ENCODE measurements at places on chromosomes 16 and 17.

DNA sequence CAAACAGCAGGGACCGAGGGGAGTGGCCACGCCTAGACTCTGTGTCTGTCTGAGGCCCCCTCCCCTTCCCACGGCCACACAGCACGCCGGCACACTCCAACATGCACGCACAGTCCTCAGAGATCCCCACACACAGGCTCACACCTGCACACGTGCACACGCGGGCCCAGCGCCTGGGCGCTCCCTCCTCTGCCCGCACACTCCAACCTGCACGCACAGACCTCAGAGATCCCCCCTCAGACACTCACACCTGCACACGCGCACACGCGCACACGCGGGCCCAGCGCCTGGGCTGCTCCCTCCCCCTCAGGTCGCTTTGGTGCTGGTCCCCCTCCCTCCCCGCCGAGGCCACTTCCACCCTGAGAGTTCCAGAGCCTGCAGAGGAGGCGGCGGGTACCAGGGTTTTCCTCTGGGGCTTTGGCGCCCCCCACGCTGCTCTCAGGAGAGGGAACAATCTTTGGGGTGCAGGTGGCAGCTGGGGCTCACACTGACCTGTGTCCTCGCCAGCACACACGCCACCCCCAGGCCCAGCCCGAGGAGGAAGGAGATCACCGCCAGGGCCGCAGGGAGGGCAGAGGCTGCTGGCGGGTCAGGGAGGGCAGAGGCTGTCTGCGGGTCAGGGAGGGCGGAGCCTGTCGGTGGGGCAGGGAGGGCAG lies 1.6 kb downstream of the CD7 start:
- DNase-seq, result no peak

- DNase-seq, result no peak
Observed at GRCh38 chr16:86042996-86043725, 144.2 kb downstream of the IRF8 start.

DNA sequence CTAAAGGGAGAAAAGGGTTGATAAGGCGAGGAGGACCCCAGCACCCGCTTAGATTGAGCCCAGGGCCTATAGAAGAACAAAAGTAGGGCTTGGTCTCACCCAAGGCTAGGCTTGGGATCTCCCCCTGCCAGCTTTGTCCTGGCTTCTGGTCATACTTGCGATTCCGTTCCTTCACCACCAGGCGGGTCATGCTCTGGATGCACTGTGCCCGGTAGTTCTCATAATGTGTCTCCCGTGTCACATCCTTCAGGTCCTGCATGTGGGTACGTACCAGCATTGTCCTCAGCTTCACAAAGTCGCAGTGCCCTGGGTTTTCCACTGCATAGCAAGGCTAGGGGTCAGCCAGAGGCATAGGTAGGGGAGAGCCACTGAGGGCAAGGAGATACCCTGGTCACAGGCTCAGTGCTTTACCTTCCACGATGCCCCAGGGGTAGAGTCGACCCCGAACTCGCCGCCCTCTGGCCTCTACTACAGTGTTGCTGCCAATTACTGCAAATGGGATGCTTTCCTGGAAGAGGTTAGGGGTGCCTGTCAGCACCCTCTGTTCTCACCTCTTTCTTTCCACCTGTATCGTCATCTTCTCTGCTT lies 6.5 kb upstream of the MTMR4 start:
- peak; percentile 40 for DNase-seq

DNA sequence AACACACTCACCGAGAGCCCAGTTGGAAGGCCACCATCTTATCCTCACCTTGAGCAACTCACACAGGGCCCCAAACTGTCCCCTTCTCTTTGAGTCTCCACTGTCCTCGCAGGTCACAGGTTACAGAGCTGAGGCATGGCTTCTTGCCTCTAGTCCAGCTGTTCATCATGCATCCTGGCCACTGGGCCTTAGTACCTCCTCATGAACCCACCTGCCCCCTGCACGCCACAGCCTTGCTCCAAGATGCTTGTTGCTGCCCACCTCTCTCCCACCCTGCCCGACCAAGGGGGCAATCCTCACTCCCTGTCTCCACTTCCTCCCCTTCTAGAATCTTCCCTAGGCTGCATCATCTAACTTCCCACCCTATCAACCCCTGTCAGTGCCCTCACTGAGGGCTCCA lies 17.1 kb downstream of the CDH5 start:
- no peak for DNase-seq

DNA sequence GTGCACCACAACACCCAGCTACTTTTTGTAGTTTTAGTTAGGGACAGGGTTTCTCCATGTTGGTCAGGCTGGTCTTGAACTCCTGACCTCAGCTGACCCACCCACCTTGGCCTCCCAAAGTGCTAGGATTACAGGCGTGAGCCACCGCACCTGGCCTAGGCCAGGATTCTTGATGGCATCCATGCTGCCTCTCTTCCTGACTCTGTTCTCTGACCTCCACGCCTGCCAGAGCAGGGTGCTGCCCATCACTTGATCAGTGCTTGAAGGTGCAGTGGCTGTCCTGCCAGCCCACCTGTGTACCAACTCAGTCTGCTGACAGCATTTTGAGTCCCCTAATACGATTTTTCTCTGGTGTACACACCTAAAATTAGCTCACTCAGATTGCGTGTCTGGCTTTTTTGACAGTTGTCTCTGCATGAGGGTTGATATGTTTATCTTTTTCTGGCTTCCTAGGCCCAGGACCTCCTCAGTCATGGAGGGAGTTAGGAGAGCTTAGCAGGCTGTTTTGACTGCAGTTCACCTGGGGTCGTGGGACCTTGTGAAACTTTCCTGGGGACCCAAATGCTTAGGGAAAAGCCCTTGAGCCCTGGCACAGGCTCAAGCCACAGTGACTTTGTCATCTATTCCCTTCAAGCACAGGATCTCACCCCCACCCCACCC lies 5.9 kb downstream of the HAS3 start:
- DNase-seq, result no peak

DNA sequence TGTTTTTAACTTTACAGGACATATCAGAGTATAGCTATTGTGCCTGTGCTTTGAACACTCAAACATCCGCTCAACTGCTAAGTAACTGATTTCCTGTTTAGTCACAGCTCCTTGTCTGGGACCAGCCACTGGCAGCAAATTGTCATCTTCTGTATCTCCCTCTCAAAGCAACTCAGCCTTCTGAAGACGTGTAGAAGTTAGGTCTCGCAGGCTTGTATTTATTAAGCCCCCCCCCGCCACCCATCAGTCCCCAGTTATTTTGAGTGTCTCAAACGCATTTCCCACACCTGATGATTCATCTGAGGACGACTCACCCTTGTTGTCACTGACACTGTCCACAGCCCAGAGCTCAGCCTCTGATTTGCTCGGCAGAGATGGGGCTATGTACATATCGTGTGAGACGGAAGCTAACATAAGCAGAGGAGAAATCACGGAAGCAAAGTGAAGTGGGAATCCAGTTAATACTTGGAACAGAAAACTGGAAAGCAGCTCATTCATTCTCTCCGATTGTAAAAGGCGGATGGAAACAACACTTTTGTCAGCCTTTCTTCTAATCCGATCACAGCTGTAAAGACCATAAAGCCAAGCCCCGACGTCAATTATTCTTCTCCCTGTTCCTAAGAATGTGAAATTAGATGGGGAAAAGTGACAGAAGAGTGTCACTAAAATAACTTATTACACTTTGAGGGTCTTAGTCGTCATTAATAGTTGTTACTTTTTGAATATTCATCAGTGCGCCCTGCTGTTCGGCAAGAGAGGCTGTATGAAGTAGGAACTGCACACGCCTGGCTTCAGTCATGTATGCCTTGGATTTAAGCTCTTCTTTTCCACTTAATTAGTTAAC lies 64.2 kb downstream of the PITPNC1 start:
- no peak for DNase-seq

DNA sequence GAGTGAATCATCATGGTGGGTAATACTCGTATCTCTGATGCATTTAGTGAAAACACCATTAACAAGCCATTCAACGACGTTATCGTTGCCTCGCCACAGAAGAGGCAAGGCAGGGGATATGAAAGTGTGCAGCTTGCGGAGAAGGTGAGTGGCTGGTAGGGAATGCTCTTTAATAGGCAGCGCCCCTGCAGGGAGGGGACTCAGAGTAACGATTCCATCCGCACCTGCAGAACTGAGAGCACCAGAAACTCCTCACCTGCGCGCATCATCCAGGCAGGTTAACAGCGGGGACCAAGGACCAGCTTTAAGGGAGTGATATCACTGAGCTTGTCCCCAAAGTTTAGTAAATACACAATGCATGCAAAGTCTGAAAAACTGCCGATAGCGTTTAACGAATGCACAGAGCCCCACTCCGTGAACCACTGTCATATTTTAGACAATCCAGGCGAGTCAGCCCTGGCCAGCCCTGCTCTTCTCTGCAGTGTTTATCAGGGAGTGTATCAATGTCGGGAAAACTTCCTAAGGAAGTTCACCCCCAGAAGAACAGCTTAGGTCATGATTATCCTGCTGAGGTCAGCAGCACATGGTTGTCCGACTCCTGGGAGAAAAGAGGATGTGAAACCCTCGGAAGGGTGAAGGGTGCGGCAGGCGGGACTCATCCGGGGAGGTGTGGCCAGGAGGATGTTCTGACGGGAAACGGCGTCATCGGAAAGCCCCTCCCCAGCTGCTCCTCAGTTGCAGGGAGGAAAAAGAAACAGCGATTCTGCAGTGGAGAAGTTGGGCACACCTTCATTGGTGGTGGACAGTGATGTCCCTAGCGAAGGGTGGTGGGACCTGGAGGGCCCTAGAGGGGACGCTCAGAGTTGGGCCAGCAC lies 68.5 kb upstream of the DNAH17 start:
- DNase-seq, result peak; percentile 52

DNA sequence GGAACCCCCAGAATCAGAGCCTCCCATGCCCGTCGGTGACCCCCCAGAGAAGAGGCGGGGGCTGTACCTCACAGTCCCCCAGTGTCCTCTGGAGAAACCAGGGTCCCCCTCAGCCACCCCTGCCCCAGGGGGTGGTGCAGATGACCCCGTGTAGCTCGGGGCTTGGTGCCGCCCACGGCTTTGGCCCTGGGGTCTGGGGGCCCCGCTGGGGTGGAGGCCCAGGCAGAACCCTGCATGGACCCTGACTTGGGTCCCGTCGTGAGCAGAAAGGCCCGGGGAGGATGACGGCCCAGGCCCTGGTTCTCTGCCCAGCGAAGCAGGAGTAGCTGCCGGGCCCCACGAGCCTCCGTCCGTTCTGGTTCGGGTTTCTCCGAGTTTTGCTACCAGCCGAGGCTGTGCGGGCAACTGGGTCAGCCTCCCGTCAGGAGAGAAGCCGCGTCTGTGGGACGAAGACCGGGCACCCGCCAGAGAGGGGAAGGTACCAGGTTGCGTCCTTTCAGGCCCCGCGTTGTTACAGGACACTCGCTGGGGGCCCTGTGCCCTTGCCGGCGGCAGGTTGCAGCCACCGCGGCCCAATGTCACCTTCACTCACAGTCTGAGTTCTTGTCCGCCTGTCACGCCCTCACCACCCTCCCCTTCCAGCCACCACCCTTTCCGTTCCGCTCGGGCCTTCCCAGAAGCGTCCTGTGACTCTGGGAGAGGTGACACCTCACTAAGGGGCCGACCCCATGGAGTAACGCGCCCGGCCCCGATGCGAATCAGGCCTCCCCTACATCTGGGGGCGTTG lies 4.0 kb downstream of the TPSG1 start:
- DNase-seq, result no peak

DNA sequence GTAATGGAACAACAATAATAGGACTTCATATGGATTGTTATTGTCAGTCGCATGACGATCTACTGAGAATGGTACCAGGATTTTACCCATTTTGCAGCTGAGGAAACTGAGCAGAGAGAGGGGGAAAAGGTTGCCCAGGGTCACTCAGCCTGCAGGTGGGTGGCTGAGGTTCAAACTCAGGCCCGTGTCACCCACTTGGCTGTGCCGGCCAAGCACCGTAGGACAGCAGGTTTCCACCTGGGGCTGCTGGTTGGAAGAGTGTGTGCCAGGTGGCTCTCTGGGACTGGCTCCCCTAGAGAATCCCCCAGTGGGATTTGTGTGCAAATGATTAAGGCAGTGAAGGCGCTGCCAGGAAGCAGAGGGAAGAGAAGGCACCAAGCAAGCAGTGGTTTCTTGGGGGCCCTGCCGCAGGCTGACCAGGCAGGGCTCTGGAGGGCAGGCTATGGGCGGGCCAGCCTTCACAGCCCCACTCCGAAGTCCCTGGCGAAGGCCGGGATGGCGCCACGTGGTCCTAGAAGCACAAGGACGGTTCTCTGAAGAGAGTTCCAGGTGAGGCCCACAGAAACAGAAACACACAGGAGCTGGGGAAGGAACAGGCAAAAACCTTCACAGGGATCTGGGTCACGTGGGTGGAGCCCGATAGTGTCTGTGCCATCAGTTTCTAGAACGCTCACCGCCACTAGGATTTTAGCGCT lies 163.5 kb downstream of the IRF8 start:
- DNase-seq, result no peak

DNA sequence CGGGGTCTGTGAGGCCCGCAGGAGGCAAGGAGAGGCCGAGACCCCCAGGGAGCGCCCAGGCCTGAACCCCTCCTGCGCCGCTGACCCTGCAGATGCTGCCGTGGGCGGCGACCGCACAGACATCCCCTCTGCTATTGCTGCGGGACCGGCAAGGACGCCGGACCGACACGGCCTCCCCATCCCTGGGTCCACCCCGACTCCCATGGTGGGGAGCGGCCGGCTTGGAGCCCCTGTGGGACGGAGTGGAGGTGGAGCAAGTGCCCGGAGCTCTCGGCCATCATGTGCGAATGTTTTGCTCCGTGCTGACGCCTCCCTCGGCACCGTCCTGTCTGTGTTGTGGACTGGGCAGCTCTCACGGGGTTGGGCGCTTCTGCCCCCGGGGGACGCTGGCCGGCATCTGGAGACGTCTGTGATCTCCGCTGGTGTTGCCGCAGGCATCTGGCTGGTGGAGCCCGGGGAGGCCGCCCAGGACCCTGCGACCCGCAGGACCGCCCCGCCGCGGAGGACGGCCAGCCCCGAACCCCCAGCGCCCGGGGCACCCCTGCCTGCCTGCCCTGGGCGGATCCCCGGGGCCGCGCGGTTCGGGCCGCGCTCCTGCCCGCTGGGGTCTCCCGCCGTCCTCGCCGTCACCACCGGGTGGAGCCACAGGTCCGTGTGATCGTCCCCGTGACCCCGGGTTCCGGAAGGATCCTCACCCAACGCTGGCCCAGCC lies 12.8 kb upstream of the GNG13 start:
- peak; percentile 31 for DNase-seq

DNA sequence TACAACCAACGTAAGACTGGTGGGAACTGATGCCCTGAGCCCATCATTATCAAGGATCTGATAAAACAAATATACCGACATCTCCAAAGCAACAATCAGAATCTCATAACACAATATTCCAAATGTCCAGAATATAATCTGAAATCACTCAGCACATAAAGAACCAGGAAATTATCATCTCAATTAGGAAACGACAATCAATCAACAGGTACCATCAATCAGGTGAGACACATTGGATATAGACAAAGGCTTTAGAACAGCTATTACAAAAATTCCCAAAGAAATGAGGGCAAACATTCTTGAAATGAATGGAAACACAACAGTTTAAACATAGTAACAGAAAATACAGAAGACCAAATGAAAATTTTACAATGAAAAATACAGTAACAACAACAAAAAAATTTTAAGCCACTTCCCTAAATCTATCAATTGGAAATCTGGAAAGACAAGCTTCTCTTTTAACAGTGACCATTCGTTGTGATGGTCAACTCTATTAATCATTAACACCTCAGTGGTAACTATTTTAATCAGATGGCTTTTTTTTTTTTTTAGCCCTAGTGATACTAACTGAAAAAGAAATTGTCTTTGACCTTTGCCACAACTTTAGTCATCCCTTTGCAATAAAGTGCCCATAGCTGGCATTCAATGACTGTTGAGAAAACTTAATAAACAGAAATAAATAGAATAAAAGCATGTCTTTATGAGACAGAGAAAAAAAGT lies 70.4 kb downstream of the USP32 start:
- no peak for DNase-seq

- DNase-seq, result no peak
Observed at GRCh38 chr17:40019140-40019991, 4.1 kb downstream of the CSF3 start.

Measured in NCI-H146 (cell line).